ENCODE measurements at places on chromosomes 2 and 18. TPM values are rescaled to one million over a fixed set of nuclear protein-coding genes. Genes with fewer than 3 reads are reported as not detected.

GRCh38 chr2:24111407-24111901 is 11.7 kb downstream of the PFN4 start:
- DNase-seq, result peak; percentile 0

DNA sequence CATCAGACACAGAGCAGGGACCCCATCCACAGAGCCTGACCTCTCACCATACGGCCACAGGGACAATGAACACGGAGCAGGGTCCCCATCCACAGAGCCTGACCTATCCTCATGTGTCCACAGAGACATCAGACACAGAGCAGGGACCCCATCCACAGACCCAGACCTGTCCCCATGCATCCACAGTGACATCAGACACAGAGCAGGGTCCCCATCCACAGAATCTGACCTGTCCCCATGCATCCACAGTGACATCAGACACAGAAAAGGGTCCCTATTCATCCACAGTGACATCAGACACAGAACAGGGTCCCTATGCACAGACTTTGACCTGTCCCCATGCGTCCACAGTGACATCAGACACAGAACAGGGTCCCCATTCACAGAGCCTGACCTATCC is 325.1 kb upstream of the RAB6C start:
- DNase-seq, result no peak

GRCh38 chr2:232368311-232368731 is 10.2 kb upstream of the ALPP start:
- no peak for DNase-seq

Gene TET3
- 11.6 TPM for total RNA-seq

Gene YWHAQ
- 189 TPM for total RNA-seq

Gene COBLL1
- 0.04 TPM for total RNA-seq

Gene RGPD3
- total RNA-seq, result not detected

Measured in Karpas-422 (cell line).